Large intestine (tissue), 12 donors: ENCODE measurements at places on chromosomes 4 and X. TPM values are rescaled to one million over a fixed set of nuclear protein-coding genes. Genes with fewer than 3 reads are reported as not detected.

DNA sequence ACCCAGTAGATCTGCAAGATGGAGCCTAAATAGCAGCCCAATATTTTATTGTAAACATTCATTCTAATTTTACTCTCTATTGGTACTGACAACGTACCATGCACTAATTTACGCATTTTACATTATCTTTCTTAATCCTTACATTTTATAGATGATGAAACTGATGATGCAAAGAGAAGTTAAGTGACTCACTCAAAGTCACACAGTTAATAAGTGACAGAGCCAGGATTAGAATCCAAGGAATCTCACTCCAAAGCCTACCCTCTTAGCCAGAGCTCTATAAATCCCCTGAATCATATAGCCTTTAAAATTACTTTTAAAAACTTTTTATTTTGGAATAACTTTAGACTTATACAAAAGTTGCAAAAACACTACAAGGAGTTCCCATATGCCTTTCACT is 37.6 kb downstream of the PHKA1 start:
- DNase-seq = no peak
- no peaks in the 10 kb centered on the region for H3K27me3 ChIP-seq
- H3K4me1 ChIP-seq = no peaks in the 10 kb centered on the region
- H3K4me3 ChIP-seq = no peak overlapping the region

P2RY10 gene
- polyA plus RNA-seq = 1.2 TPM

- H3K27me3 ChIP-seq = no peaks in the 10 kb centered on the region
- DNase-seq = no peak
- H3K4me1 ChIP-seq = no peaks in the 10 kb centered on the region
- no peaks in the 10 kb centered on the region for H3K36me3 ChIP-seq
These were observed 142.0 kb downstream of the CAMK2D start for GRCh38 chr4:113619526-113619925.

PAGE1 gene
- not detected for polyA plus RNA-seq

SSX2B gene
- not detected for polyA plus RNA-seq

DNA sequence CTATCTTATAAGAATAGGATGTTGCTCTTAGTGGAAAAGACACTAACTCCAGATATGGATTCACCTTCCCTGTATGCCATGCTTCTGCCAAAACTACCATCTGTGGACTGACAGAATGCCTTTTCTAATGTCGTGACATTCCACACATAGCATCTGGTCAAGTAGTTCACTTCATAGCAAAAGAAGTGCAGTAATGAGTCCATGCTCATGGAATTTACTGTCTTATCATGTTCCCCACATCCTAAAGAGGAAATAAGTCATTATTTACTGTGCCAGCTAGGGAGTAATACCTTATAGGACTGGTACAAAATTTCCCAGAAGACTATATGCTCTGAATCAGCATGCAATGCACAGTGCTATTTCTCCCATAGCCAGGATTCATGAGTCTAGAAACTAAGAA is 562.4 kb downstream of the TLL1 start:
- DNase-seq = no peak
- no peak overlapping the region for H3K27ac ChIP-seq
- H3K4me1 ChIP-seq = no peaks in the 10 kb centered on the region
- H3K27me3 ChIP-seq = no peaks in the 10 kb centered on the region

- peaks cover 15% of the 10 kb centered on the region for H3K4me1 ChIP-seq
- peak; percentile 5 for DNase-seq
- peaks cover 7% of the 10 kb centered on the region for H3K36me3 ChIP-seq
- no peaks in the 10 kb centered on the region for H3K27me3 ChIP-seq
These were observed 958 bp downstream of the CUL4B start for GRCh38 chrX:120559804-120560203.

DNA sequence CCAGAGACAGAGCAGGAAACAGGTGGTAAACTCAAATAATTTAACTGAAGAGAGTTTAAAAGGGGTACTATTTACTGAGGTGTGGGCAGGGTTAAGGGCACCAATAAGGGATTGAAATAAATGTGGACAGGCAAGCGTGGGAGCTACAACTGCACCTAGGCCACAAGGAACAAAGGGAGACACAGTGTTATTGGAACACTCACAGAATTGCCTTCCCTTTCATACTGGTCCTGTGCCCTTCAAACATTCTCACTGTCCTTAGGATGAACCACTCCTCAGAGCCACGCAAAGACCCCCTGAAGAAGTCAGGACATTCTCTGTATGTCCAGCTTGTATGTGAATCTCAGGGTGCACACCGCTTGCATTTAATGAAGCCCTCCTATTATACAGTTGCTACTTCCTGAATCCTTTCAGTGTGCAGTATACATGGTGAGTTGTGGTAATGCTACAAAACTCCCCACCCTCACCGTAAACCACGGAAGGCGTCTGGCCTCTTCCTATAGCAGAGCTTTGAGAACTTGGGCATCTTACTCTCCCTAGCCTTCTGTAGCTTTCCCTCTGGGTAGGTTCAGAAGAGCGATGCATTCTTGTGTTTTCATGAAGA is 9.6 kb upstream of the MRPL1 start:
- DNase-seq = peak; percentile 14
- H3K4me3 ChIP-seq = no peak overlapping the region
- H3K27me3 ChIP-seq = no peaks in the 10 kb centered on the region
- H3K4me1 ChIP-seq = no peaks in the 10 kb centered on the region
- no peak overlapping the region for H3K27ac ChIP-seq
- no peaks in the 10 kb centered on the region for H3K36me3 ChIP-seq

RAB9B gene
- polyA plus RNA-seq = 3.2 TPM

GRCh38 chr4:185764876-185765275 is 47.1 kb downstream of the SORBS2 start:
- no peaks in the 10 kb centered on the region for H3K36me3 ChIP-seq
- no peak overlapping the region for H3K27ac ChIP-seq
- no peak overlapping the region for H3K4me3 ChIP-seq
- no peaks in the 10 kb centered on the region for H3K4me1 ChIP-seq
- DNase-seq = no peak
- H3K27me3 ChIP-seq = no peaks in the 10 kb centered on the region

- H3K36me3 ChIP-seq = peaks cover 2% of the 10 kb centered on the region
- H3K27ac ChIP-seq = no peak overlapping the region
- DNase-seq = no peak
- no peaks in the 10 kb centered on the region for H3K4me1 ChIP-seq
- H3K27me3 ChIP-seq = no peaks in the 10 kb centered on the region
These were observed 143.6 kb downstream of the ZAR1 start for GRCh38 chr4:48633657-48634056.

GRCh38 chr4:10017037-10017893 is 4.0 kb downstream of the SLC2A9 start:
- peaks cover 25% of the 10 kb centered on the region for H3K4me1 ChIP-seq
- H3K4me3 ChIP-seq = no peak overlapping the region
- H3K27me3 ChIP-seq = no peaks in the 10 kb centered on the region
- H3K27ac ChIP-seq = peak overlapping the region; percentile 9
- DNase-seq = peak; percentile 68

DNA sequence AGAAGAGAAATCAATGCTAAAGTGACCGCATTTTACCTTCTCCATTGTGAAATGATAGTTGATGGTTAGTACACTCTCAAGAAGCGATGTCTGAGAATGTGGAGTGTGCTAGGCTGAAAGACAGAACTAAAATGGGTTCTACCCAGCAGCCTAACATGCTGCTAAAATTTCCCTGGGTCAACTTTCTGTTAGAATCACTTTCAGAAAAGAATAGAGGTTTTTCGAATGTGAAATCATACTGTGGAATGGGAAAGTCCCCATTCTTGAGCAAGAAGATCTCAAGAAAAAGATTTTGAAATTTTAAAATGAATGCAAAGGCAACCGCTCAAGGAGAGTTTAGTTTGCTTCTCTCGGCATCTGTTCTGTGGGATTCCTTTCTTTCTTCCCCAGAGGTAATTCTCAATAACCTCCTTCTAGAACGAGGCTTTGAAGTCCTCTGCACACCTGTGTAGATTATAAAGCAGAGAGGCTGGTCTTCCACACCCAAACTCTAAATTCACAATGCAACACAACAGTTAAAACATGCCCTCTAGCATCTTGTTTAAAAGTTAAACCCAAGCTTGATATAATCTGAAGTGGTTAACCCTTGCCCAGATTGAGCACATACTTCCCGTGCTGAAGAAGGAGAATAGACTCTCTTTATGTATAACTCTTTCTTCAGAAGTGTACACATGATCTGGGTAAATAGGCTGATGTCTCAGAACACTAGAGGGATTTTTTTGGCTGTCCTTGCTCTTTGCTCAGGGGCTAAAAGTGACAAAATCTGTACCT is 208.7 kb upstream of the KLF3 start:
- H3K27me3 ChIP-seq = no peaks in the 10 kb centered on the region
- peak; percentile 12 for DNase-seq
- peaks cover 16% of the 10 kb centered on the region for H3K4me1 ChIP-seq
- H3K36me3 ChIP-seq = no peaks in the 10 kb centered on the region
- H3K4me3 ChIP-seq = no peak overlapping the region

CDKN2AIP gene
- 32.1 TPM for polyA plus RNA-seq

DNA sequence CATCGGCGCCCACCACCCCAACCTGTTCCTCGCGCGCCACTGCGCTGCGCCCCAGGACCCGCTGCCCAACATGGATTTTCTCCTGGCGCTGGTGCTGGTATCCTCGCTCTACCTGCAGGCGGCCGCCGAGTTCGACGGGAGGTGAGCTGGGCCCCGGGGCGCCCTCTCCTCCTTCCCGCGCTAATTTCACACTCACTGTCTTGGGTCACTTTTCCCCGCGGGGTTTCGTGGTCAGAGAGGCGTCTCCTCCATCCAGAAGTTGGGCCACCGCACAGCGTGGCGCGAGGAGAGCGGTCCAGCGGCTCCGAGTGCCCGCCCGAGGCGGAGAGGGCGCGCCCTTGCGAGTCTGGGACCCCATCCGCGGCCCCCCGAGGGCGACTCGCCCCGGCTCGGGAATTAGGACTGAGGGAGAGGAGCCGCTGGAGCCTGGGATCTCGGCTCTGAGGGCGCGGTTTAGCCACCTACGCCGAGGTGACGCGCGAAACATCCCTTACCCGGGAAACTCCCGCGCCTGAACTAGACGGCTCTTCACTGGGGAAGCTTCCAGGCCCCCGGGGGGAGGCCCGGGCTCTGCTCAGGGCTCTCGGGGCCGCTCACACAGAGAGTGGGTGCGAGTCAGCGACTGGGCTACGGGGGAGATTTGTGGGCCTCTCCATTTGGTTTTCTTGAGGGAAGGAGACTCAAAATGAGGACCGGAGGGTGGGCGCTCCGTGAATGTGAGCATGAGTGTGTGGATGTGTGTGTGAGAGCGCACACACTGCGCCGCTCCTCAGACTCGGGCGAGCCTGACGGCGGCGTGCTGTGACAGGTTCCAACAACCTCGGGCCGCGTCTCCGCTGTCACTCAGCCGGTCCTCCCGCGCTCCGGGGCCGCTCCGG is 551 bp downstream of the NPNT start:
- H3K27ac ChIP-seq = peak overlapping the region; percentile 91
- H3K4me3 ChIP-seq = peak overlapping the region; percentile 81
- peaks cover 10% of the 10 kb centered on the region for H3K27me3 ChIP-seq
- DNase-seq = peak; percentile 42
- peaks cover 16% of the 10 kb centered on the region for H3K4me1 ChIP-seq
- peaks cover 10% of the 10 kb centered on the region for H3K36me3 ChIP-seq
